Activated naive CD4-positive, alpha-beta T cell treated with anti-CD3 and anti-CD28 coated beads, Interleukin-2, amount 50 U/mL, for 16 hours (primary cell): ENCODE measurements at places on chromosomes 5 and 9.

DNA sequence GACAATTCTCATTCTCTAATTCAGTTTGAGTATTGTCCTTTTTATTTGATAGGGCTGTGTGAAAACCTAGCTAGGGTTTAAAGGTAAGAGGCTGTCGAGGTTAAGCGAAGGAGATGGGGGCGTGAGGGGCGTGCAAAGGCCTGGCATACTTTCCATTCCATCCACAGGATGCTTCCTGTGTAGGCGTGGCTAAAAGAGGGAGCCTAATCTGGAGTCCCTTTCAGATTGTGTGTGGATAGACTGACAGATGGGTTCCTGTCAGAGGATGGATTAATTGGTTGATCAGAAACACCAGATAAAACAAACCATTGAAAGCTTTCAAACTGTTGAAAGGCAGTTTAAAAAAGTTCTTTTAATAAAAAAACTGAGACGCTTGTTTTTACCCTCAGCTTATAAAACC, 1.1 kb upstream of the ELL2 start:
- no peak for DNase-seq

DNA sequence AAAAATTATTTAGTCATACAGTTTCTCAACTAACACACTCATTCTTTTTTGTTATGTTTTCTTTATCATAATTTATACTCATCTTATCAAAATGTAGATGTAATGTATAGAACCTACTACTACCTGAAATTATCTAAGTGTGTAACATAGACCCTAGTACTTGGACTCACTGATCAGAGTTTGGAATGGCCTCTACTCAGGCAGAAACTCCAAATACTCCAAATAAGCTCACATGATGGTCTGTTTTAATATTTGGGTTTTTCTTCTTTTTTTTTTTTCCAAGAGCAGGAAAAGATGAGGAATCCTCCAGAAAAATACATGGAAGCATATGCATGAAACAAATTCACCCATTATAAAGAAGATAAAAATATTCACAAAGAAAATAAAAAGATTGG, 126.3 kb downstream of the PDE4D start:
- no peak for DNase-seq

DNA sequence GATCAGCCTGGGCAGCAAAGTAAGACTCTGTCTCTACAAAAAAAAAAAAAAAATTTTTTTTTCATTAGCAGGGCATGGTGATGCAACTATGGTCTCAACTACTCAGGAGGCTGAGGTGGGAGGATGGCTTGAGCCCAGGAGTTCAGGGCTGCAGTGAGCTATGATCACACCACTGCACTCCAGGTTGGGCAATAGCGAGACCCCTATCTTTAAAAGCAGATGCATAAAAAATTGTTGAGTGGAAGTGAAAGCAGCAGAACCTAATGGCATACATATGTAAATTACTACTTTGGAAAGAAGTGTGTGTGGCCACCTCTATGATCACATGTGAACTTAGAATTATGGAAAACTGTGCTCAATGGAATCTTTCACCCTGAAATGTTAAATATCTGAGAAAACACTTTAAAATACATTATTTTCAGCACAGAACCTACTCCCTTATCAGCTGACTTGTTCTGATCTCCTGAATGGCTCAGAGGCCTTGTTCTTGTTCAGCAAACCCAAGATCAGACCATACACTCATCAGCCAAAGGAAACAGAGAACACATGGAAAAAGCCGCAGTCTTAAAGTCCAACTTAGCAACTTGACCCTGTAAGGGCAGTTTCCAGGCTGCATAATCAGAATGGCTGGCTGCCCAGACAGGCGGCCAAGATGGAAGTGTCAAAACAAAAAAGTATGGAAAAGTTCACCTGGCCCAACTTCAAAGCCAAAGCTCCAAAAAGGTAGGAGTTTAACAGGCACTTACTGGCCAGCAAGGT, 56.5 kb downstream of the SIL1 start:
- no peak for DNase-seq

- no peak for DNase-seq
These were observed 105.9 kb downstream of the GIN1 start for GRCh38 chr5:103013933-103014552.
